ENCODE measurements at places on chromosomes 11 and 22.

DNA sequence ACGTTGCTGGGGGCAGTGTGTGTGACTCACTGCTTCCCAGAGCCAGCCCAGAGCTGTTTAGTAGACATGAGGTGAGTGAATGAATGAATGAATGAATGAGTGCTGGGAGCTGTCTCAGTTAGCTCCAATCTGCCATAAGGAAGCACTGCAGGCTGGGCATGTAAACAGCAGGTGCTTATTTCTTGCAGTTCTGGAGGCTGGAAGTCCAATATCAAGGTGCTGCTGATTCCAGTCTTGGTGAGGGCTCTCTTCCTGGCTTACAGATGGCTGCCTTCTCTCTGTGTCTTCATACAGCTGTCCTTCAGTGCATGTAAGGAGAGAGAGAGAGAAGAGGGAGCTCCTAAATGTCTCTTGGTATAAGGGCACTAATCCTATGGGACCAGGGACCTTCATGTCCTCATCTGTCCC, 4.1 kb downstream of the C11orf21 start:
- no peak for DNase-seq

DNA sequence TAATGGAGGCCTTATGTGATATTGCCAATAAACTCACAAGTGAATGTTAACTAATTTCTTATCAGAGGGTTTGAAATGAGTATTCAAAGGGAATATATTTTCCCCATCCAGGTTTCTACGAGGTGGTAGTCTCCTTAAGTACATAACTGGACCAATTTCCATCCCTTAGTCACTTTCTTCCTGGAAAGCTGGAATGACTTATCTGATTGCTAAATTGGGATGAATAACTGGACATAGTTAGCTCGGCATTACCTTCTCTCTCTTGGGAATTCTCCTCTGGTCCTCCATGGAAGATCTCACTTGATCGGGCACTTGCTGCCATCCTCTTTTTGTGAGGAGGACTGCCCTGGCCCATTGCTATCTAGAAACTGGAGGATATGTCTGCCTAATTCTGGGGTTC, 109.1 kb downstream of the TRPC6 start:
- no peak for DNase-seq

DNA sequence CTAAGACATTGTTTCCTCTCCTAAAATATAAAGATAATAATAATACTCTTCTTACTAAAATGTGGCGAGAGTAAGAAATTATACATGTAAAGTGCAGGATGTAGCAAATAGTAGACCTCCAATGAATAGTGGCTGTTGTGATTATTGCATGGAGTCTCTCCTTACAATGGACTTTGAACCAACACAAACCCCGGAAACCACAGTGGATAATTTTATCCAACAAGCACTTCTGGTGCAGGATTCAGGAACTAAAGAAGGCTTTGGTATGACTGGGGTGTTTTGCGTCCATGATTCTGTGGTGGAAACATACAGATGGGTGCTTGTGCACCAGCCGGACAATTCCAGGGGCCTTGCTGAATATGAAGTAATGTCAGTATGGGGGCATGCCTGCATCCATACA, 146.4 kb upstream of the UBASH3B start:
- no peak for DNase-seq

DNA sequence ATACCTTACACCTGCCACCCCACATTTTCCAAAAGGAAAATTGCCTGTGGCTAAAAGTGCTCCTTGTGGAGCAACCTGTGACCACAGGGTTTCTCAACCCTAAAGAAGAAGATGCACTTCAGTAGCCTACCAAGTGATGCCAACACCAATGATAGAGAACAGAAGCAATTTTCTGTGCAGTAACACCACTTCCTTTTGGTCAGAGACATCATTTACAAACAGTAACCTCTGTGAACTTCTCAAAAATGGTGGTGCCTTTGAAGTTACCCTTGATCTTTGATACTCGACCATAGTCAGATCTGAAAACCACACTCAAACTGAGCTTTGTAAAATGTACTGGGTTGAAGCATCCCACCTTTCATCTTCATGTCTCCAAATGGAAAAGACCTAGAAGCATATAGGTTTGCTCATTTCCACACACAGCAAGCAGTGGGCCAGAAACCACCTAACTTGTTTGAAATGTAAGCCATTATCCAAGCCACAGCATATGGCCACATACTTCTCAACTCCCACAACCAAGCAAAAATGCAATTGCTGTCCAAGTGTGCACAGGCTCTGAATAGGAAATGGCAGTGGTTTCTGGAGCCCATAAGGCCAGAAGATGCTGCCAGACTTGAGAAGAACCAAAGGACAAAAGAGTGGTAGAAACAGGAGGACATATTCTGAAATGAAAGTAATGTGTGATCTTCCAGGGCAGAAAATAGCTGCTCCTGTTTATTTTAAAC, 24.3 kb downstream of the MPPED2 start:
- DNase-seq, result no peak

DNA sequence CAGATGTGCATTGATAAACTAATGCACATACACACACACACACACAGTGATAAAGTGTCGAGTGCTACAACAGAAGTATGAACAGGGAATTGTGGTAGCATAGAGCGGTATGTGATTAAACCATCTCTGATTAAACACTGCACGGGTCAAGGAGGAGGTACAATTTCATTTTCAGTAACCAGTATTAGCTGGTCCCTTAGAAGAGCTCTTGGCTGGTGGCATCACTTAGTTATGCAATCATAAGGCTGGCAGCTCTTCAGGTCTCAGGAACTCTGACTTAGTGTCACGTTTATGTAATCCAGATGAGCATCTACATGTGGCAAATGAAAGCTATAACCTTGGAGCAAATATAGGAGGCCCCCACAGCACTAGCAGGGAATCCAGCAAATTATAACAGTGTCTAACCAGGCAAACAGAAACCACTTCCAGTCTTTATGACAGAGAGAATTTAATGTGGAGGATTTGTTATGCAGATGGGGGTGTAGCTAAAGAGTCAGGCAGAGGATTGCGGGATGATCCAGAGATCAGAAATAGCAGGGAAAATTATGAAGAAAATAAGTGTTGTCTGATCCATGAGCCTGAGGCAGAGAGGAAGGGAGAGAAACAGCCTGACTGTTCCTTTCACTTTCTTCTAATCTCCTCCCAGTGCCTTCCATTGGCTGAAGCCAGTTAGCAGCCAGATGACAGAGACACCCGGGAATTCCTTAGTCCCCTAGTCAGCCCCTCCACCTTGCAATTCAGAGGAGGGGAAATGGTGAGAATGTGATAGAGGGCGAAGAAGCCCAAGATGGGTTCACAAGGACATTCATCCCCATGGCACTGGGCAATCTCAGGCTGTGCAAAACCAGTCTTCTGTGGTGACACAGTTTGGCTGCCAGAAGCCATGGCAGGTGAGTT, 533.1 kb upstream of the TENM4 start:
- DNase-seq, result no peak

- DNase-seq, result no peak
Measured at GRCh38 chr11:101436511-101437142, 147.2 kb downstream of the TRPC6 start.

GRCh38 chr11:47499161-47499560, 50.2 kb upstream of the RAPSN start:
- no peak for DNase-seq

DNA sequence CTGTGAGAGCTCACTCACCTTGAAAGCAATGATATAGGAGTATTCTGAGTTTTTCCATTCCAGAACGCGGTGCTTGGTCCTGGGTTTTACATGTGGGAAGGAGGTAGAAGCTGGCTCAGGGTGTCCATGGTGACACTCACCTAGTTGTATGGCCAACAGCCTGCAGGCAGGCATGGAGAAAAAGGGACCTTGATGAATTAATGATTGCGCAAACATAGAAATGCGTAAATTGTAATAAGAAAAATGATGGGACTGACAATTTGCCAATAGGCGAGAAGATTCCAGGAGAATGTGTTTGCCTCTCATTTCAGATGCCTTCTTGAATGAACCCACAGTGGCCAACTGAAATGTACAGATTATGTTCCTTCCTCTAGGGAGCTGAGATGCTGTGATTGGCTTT, 53.4 kb upstream of the MYO18B start:
- no peak for DNase-seq

DNA sequence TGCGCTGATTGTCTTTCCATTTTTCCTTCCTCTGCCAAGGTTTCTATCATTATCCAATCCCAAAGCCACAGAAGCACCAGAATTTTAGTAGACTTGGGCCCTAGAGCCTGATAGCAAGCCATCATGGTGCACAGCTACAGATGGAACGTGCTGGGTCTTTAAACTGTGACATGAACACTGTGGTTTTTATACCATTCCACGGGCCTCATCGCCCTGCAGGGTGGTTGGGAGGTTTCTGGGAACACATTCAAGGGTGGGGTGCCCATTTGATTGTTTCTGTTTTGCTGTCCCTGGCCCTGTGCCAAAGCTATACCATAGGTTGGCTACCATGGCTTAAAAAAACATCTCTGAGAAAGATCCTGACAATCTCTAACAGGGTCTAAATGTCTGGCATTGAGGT, 151.9 kb downstream of the CACNA1I start:
- no peak for DNase-seq

- no peak for DNase-seq
Measured at GRCh38 chr11:390175-390574, 3.8 kb upstream of the PKP3 start.

- DNase-seq, result no peak
Measured at GRCh38 chr22:23240639-23241389, 60.5 kb downstream of the BCR start.

- no peak for DNase-seq
Measured at GRCh38 chr11:111540114-111540936, at the start of gene LAYN. Gene LAYN, plus strand, starts transcription at chr11:111540720. Its CDS starts 124 bp downstream, at chr11:111540844.

GRCh38 chr11:125945011-125945796, 640 bp upstream of the VSIG10L2 start:
- DNase-seq, result no peak

DNA sequence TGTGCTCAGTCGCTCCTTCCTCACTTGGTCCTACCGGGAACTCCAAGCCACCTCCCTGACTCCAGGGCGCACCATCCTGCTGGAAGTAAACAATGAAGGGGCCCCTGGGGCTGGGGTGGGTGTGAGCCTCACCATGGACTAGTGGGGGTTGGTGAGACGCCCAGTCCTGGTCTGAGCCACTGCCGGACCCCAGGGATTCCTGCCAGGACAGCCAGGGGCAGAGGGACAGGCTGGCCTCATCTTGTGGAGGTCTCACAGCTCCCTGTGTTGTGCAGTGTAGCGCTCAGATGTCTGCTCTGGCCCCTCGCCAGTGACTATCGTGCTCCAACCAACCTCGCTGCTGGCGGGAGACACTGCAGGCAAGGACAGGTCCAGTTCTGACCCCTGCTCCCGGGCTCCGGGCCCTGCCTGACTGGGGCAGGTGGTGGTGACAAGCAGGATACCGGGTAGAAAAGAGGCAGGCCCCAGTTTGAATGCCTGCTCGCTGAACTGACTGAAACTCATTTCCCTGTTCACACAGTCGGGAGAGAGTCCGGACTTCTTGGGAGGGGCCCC, 1021.4 kb downstream of the BRD1 start:
- DNase-seq, result no peak
